Vagina (tissue), 2 donors: ENCODE measurements at places on chromosomes 16 and 17.

DNA sequence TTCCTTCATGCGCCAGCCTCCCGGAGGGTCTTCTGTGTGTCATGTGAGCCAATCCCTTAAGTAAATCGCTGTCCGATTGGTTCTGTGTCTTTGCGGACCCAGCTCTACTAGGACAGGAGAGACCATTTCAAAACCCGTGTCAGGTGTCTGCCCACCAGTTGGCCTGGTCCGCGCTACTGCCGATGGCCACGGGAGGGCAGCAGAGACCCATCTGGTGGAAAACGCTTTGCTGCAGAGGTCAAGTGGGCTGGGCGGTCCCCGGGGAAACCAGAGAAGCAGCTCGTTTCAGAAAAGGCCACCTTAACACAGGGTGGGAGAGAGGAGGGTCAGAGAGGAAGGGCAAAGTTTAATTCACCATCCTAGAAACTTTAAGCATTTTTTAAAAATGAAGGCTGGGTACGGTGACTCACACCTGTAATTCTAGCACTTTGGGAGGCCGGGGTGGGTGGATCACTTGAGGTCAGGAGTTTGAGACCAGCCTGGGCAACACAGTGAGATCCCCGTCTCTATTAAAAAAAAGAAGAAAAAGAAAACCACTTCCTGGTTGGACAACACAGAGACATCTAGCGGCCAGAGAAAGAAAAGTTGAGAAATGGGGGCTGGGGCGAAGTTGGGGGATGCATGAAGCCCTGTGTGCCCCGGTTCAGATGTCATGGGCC, 2.8 kb upstream of the CIBAR2 start:
- no peak for DNase-seq

GRCh38 chr17:7347630-7348477, 4.1 kb upstream of the KCTD11 start:
- no peak for DNase-seq

DNA sequence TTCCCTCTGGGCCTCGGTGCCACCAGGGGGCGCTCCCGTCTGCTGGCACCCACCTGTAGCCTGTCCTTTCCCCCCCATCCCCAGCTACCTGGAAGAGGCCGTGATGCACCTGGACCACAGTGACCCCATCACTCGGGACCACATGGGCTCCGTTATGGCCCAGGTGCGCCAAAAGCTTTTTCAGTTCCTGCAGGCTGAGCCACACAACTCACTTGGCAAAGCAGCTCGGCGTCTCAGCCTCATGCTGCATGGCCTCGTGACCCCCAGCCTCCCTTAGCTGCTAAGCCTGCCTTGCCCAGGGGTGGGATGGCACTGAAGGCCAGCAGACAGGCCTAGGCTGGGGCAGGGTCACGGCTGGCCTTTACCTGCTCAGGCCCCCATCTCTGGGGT, 818 bp upstream of the NRN1L start:
- peak; percentile 77 for DNase-seq

DNA sequence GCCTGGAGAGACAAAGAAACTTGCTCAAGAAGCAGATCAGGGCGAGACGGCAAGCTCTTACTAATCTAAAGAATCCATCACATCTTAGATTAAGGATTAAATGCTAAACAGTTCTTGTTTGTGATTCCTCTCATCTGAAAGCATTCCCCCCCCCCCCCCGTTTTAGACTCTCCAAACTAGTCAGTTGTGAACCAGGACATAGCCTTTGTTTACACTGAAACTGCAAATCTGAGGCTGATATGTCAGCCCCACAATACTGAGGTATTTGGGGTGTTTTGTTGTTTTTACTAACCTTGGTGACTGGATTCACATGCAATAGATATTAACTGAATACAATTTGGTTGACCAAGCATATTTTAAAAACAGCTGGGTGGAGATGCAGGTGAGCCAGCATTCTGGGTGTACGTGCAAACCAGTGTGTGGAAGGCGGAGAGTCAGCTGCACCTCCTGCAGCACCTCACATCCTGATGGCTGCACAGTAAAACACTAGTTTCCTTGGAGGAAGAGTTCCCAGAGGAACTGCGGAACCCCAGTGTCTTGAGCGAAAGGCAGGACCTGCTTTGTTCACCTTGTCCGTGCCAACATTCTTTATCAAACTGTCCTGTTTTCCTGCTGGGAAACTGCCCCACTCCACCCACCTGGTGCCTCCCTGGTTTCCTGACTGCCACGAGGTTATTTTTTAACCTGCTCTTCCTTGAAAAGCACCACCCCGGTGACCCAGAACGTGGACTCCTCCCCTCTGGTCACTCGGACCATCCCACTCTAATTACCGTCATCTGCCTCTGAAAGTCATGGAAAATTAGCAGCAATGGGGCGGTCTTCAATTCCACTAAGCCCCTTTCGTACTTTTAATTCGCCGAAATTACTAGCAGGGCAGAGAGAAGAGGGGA, 1.2 kb upstream of the YPEL2 start:
- no peak for DNase-seq

- DNase-seq, result no peak
Measured at GRCh38 chr17:42421136-42421506, 1.9 kb downstream of the CAVIN1 start.

- no peak for DNase-seq
Measured at GRCh38 chr16:48479955-48480354, 94.7 kb upstream of the SIAH1 start.

GRCh38 chr17:21194226-21194625, 19.7 kb downstream of the TMEM11 start:
- DNase-seq, result no peak

DNA sequence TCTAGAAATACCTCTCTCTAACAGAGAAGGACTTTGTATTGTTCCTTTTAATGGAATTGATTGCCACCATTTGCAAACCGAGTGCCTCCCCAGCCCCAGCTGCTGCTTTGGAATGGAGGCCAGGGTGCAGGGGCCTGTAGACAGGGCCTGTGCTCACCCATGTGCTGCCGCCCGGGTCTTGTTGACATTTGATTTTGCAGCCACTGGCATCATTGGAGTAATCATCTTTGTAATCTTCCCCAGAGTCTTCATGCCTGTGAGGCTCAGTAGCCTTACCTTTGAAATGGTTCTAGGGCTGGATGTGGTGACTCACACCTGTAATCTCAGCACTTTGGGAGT, 119.8 kb downstream of the CLEC16A start:
- DNase-seq, result no peak

DNA sequence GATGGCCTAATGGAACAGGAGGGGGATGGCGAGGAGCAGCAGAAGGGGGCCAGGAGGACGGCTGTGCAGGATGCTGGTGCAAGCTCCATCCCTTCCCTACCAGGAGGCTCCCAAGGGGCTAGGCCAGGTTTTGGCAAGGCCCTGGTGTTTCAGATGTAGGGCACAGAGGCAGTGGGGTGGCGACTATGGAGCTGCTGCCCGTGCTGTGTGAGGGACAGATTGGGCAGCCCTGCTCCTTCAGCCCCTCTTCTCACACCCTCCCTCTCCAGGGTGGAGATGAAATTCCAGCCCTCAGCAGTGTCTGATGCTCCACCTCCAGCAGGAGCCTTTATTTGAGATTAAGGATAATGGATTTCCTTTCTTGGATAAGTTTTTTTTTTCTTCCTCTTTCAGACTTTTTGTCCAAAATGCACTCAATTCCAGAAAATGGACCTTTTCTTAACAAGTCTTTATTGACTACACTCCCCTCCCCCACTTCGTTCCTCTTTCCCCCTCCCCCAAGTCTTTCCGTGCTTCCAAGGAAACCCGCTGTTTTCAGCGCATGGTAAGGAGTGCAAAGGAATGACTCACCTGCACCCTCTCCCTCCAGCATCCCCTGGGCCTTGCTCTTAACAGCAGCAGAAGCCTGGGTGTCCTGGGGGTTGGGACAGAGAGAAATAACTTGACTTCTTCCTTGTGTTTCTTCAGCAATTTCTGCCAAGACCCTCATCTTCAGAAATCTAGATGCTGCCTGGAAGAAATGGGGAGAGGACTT, 95.2 kb downstream of the CCDC182 start:
- no peak for DNase-seq

- no peak for DNase-seq
Measured at GRCh38 chr16:81576696-81577095, 132.1 kb downstream of the CMIP start.

DNA sequence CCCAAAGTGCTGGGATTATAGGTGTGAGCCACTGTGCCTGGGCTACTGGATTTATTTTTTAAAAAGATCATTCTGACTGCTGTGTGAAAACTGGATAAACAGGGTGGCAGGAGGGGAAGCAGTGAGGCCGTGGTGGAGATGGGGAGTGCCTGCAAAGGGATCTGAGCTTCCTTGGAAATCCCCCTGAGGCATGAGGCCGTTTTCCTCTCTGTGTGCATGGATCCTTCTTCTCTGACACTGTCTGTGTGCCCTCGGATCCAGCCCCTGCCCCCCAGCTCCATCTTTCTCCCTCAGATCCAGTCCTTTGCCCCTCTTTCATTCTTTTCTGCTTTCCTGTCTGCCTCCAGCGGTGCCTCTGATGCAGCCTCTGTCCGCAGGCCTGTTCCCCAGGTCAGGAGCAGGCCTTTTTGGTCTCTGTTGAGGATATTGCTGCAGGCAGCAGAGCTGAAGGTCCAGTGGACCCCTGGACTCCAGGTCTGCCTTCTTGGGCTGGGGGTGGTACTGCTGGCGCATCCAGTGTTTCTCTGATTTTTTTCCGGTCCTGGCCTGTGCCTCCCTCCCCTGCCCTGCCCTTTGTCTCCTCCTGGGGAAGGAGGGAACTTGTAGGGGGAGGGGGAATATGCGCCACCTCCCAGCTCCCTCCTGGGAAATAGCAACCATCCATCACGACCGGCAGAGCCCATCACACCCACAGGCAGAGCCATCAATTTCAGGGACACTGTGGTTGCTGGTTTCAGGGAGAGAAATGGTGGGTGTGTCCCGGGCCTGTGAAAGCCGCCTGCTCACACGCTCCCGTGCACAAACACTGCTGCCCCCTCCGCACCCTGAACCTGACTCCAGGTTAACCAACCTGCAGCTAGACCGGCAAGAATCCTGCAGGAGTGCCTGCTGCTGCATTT, 17.0 kb downstream of the MGAT5B start:
- DNase-seq, result no peak

DNA sequence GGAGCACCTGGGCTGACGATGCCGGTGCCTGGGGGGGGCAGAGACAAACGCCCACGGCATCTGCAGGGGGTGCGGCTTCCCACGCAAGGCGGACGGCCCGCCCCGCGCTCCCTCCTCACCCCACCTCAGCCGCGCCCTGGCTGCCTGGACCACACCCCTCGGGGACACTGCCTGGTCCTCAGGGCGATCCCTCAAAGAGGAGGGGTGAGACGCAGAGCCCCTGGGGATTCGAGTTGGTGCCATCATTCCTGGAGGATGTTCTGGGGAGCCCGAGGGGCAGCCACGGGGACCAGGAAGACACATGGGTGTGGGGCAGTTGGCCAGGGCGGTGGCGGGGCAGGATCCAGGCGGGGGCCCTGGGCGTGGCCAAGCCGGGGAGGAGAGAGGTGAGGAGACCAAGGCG, 3.9 kb downstream of the IGFALS start:
- DNase-seq, result no peak
